Occipital lobe (tissue), 3 donors: ENCODE measurements at places on chromosomes 16 and 17. TPM values are rescaled to one million over a fixed set of nuclear protein-coding genes. Genes with fewer than 3 reads are reported as not detected.

The MFAP4 gene
- total RNA-seq: 0.47 TPM

The PRKCA gene
- 29.9 TPM for total RNA-seq

The GPR139 gene
- 1.4 TPM for total RNA-seq

The NPIPB8 gene
- not detected for total RNA-seq

The TBC1D3D gene
- total RNA-seq: 1.6 TPM

The XAF1 gene
- total RNA-seq: 2.5 TPM

DNA sequence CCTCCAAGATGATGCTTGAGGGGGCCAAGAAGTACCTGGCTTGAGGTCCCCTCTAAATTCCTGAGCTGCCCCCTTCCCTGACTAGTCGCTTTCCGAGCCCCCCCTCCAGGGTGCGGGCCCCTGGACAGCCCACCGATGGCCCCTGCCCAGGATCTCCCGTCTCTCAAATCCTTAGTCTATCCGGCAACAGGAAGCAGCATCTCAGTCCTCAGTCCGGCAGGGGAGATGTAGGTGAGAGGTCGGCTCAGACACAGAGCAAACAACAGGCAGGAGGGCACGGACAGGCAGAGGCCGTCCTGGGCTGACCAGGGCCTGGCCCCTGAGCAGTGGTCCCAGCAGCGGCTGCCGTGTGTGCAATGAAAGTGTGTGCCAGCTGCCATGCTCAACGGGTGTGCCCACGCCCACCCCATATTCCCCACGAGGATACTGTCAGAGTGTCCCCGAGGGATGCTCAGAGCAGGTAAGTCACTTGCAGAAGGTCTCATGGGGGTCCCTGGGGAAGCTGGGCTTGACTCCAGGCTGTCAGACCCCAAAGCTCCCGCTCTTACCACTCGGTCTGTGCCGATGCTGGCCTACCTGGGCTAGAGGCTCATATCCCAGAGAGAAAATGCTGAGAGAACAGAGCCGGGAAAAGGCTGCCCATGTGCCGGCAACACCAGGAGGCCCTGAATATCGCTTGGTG, 7.2 kb downstream of the SLC43A2 start:
- DNase-seq: no peak

- DNase-seq: no peak
These were observed 14.1 kb downstream of the TMEM238L start for GRCh38 chr17:10789694-10790271.

- DNase-seq: no peak
These were observed 15.0 kb upstream of the SLC38A10 start for GRCh38 chr17:81309859-81310839.

GRCh38 chr16:88975511-88976061, 1.4 kb downstream of the CBFA2T3 start:
- DNase-seq: no peak

DNA sequence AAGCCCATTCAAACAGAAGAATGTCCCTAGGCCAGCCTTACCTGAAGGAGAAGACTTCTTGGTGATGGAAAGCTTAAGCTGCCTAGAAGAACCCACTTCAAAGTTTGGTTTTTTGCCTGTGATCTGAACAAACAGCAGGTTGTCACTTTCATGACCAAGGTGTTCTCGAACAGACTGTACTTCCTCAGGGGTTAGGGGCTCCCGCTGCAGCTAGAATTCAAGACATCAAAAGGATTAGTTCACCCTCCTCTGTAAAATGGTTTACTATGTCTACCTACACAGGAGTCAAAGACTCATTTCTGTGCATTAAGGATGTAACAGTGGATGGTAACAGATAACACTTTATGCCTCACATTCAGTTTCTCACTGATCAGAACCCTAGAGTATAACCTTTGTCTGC, 13.2 kb downstream of the CIAPIN1 start:
- no peak for DNase-seq

GRCh38 chr17:18163547-18163946, 20.1 kb upstream of the ALKBH5 start:
- DNase-seq: no peak

GRCh38 chr17:21299981-21300600, 15.6 kb downstream of the MAP2K3 start:
- DNase-seq: no peak

GRCh38 chr16:88353232-88353631, 29.5 kb upstream of the ZNF469 start:
- no peak for DNase-seq

GRCh38 chr17:29740017-29740416, 117.3 kb upstream of the CORO6 start:
- no peak for DNase-seq

DNA sequence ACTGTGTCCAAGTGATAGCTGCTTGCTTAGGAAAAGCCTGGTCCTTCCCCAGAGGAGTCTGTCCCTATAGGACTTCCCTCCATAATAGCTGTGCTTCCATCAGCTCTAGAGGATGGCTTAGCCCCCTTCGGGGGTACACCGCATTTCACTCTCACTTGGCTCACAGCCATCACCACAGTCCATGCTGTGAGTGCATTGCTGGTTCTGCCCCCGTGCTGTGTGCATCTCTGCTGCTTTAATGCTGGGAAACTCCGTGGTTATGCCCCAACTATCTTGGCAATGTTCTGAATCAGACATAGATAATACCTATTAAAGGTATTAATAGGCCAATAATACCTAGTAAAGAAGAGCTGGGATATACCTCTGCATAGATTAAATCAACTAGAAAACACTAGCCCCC, 58.3 kb downstream of the SIAH1 start:
- DNase-seq: no peak

- peak; percentile 20 for DNase-seq
These were observed 1.9 kb downstream of the PRKCB start for GRCh38 chr16:23837553-23838308.

GRCh38 chr16:56930486-56931270, 1.3 kb upstream of the HERPUD1 start:
- DNase-seq: no peak

GRCh38 chr16:383326-384051, 1.7 kb upstream of the PGAP6 start:
- no peak for DNase-seq

DNA sequence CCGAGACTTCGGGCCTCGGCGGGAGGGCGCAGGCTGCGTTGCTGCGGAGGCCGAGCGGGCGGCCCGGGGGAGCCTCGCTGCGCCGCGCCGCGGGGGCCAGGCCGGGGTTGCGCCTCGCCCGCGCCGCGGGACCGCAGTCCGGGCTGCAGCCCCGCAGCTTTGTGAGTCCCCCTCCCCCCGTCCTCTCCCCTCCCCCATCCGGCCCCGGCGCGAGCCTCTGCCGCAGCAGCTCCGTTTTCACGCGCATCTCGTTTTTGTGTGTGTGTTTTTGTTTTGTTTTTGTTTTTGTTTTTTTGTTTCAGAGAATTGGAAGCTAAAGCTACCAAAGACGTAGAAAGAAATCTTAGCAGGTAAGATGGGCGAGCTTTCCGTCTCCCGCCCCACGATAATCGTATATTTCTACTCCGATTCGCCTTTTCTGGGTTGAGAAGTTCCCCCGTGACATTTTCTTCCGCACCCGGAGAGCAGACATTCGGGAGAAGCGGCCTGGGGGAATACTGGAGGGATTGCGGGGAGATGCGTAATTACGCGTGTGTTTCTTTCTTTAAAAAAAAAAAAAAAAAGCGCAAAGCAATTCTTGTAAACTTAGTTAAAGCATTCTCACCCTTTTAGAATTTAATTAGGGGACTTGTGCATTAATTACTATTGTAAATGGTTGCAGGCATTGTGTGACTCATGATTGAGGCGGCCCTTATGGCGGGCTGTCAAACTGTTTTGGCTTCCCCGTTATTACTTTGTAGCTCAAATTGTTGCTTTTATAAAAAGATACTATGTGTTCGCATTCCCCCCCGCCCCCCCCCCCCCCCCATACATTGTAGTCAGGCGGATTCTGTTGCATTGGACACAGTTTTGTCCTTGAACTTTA, 732 bp downstream of the TNRC6A start:
- peak; percentile 21 for DNase-seq

GRCh38 chr17:58516644-58517377, 2.4 kb upstream of the MTMR4 start:
- DNase-seq: no peak
